ENCODE measurements at places on chromosomes 3 and 15. TPM values are rescaled to one million over a fixed set of nuclear protein-coding genes. Genes with fewer than 3 reads are reported as not detected.

GRCh38 chr3:56899078-56899477 is 97.3 kb upstream of the ARHGEF3 start:
- DNase-seq = no peak

- DNase-seq = peak; percentile 65
Measured at GRCh38 chr3:151345859-151346258, 16.5 kb upstream of the P2RY13 start.

DNA sequence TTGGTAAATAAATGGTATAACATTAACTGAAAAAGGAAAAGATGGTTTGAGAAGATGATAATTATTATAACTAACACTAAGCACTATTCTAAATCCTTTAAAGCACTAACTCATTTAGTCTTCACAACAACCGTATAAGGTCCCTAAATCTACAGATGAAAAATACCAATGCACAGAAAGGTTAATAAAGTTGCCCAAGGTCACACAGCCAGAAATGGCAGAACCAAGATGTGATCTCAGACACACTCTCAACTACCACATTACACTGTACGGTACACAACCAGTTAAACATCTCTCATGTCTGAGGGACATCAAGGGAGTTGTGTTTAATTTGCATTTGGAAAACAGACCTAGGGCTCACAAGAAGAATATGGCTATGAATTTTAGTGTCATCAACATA is 23.1 kb downstream of the RAB27A start:
- DNase-seq = no peak

GRCh38 chr3:129626744-129627349 is 20.4 kb upstream of the PLXND1 start:
- peak; percentile 85 for DNase-seq

GRCh38 chr3:105561876-105562275 is 195.2 kb downstream of the ALCAM start:
- no peak for DNase-seq

DNA sequence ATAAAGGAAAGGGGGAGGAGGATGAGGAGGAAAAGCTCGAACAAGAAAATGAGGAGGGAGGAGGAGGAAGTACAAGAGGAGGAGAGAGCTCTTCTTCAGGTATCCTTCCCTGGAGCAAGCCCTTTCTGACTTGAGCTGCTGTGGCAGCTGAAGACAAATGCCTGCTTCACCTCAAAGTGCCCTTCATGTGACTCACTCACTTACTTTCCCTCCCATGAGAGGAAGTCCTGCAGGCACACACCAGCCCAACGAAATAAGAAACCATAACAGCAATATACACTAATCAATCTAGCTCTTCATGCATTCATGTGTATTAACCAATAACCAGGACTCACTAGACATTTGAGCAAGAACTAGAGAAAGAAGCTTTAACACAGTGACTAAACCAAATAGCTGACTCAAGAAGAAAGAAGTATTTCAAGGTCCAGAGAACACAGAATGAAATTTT is 251.9 kb downstream of the IGSF11 start:
- DNase-seq = no peak

DNA sequence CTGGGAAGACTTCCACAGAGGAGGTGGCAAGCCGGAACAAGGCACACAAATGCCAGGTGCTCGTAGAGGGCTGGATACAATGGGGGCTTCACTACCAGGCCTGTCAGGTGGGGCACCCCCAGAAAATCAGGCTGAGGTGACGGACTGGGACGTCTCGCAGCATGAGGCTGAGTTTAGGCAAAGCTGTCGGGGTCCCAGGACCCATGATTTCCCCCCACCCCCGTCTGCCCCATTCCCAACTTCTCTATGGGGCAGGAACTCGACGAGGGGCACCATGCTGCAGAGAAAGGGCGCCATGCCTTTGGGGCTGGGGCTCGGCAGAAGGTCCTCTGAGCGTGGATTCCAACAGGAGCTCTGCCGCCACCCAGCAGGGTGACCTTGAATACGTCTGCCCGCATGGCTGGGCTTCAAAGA is 65.7 kb upstream of the HES1 start:
- no peak for DNase-seq

DNA sequence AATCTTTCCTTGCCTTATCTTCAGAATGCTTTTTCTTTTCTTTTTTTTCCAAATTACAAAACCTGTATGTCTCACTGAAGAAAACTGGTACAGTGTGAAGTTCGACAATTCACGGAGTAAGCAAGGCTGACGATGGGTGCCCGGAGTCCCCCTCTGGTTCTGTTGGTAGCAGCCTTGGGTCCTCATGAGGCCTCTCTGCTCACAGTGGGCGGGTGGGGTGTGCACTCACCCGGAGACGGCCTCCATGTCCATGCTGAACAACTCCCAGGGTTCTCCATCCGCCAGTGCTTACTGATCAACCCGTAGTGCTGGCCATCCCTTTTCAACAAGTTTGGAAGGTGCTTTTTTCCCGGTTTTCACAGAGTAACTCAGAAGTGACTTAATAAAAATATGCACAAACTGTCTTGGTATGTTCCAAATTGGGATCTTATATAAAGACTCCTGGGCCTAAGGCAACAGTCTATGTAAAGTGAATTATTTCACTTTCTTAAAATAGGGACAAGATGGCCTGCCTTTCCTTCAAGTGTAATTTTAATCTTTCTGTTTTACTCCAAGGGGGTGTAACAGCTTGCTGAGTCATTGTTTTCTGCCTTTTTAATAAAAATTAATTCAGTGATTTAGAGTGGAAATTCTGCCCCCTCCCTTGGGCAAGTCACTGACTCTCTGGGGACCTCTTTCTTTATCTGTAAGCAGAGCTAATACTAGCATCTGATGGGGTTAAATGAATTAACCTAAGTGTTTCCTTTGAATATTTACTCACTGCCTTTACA is 23.7 kb downstream of the LRRK1 start:
- no peak for DNase-seq

DNA sequence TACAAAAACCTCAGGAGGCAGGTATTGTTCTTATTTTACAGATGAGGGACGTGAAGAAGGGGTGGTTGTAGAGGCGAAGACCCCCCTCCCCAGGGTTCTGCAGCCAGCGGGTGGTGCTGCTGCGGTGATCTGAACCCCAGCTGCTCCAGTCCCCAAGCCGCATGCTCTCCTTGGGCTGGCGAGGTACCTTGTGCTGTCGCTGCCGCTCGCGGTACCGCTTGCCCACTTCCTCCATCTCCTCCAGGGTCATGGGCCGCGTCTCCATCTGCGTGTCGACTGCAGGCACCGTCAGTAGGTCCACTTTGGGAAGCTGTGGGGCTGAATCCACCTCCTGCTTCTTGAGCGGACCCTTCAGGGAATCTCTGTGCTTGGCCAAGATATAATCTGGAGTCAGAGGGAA is 17.5 kb downstream of the EFCAB12 start:
- no peak for DNase-seq

The ARHGEF26 gene
- 34.8 TPM for total RNA-seq

The RTP3 gene
- total RNA-seq = not detected

The THOC7 gene
- 39.9 TPM for total RNA-seq

All from lung (tissue), 17 donors.